Stimulated activated CD4-positive, alpha-beta T cell treated with anti-CD3 and anti-CD28 coated beads, Interleukin-4, amount 100 ng/mL, for 24 hours (primary cell): ENCODE measurements at places on chromosomes 5 and 9.

DNA sequence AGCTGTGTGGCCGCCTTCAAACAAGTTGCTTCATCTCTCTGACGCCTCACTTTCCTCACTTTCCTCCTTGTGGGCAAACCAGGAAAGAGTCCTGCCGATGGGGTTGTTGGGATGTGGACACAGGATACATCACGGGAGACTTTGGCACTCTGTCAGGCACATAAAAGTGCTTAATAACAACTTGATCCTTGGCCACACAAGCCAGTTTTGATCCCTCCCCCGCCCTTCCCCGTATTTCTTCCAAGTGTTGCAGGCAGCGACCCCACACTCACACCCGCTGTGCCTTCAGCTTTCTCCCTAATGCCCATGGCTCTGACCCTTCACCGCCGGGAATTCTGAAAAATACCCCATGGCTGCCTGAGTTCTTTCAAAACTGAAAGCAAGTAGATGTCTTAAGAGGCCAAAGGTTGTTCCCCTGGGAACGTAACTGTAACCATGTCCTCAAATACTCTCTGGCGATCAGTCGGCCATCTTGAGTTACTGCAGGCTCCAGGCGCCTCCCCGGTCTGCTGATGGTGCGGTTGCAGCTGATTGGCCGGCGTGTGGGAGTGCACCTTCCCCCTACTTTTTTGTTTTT is 59.8 kb downstream of the ARHGEF37 start:
- no peak for DNase-seq

DNA sequence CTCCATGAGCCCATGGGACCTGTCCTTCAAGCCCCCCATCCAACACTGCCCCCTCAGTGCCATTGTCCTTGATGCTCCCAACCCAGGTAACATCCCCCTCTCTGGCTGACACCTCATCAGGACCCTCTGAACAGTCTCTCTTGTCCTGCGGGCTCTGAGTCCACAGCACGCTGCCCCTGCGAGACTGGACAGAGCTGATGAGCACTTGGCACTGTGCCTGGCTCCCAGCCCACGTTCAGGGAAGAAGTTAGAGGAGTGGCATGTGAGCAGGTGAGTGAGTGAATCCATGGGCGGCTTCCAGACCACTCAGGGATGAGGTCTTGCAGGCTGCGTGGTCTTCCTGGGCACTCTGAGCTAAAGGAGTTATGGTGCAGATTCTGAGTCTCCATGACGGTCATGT is 70.7 kb downstream of the PAX5 start:
- DNase-seq = no peak

- no peak for DNase-seq
These were observed 139.3 kb upstream of the SHB start for GRCh38 chr9:38208206-38208901.

DNA sequence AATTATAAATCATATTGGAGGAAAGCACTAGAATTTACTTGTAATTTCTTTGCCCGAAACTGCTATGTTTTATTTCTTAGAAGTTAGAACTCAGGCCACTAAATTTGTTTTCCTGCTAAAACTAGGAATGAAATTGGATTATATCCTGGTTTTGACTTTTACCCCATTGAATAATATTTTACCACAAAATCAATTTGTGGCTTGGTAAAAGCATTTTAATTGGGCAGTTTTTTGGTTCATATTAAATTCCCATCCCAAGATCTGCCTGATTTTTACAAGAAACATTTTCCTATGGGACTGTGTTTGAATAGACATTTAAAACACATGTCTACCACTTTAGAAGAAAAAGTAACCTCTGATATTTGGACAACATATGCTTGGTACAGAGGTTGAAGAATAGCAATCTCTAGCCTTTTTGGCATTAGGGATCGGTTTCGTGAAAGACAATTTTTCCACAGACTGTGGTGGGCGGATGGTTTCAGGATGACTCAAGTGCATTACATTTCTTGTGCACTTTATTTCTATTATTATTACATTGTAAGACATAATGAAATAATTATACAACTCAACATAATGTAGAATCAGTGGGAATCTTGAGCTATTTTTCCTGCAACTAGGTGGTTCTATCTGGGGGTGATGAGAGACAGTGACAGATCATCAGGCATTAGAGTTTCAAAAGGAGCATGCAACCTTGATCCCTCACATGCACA is 565.6 kb downstream of the PRR16 start:
- no peak for DNase-seq

- no peak for DNase-seq
These were observed 42.1 kb downstream of the TIMD4 start for GRCh38 chr5:156920861-156921431.

- DNase-seq = no peak
These were observed 753.9 kb upstream of the PTPRD start for GRCh38 chr9:11366585-11367129.
